Activated CD8-positive, alpha-beta memory T cell treated with anti-CD3 and anti-CD28 coated beads, Interleukin-2, amount 10 ng/mL, durations not matched to agents 7 days and 5 days (primary cell): ENCODE measurements at places on chromosomes 11 and 22. TPM values are rescaled to one million over a fixed set of nuclear protein-coding genes. Genes with fewer than 3 reads are reported as not detected.

The CDC42EP1 gene
- total RNA-seq = 0.47 TPM

The DUSP8 gene
- 1.1 TPM for total RNA-seq

The GAS2 gene
- 2.0 TPM for total RNA-seq

The HSPB2 gene
- not detected for total RNA-seq

The SEZ6L gene
- total RNA-seq = not detected

The ROBO4 gene
- not detected for total RNA-seq

The HBB gene
- not detected for total RNA-seq

The FREY1 gene
- total RNA-seq = 1.5 TPM

The NLRP14 gene
- 0.05 TPM for total RNA-seq

The LRRC74B gene
- not detected for total RNA-seq

The TRIM6 gene
- 1.5 TPM for total RNA-seq

The ALDH3B2 gene
- total RNA-seq = not detected

The CFAP300 gene
- total RNA-seq = not detected

The RAG1 gene
- total RNA-seq = 0.40 TPM

The TRPC6 gene
- total RNA-seq = not detected

The CCDC85B gene
- 82.3 TPM for total RNA-seq

The ART5 gene
- total RNA-seq = not detected

The CABP4 gene
- 0.96 TPM for total RNA-seq

The MRGPRF gene
- total RNA-seq = not detected

The FOLR3 gene
- not detected for total RNA-seq

The MCM5 gene
- 271 TPM for total RNA-seq

The C22orf31 gene
- not detected for total RNA-seq

The LRP4 gene
- total RNA-seq = 0.16 TPM

The OR51I1 gene
- not detected for total RNA-seq

The PIH1D2 gene
- total RNA-seq = not detected

The GPR83 gene
- total RNA-seq = 0.09 TPM

The PARVG gene
- 125 TPM for total RNA-seq

The GDPD4 gene
- total RNA-seq = not detected

The CD82 gene
- total RNA-seq = 90.2 TPM

The MS4A12 gene
- total RNA-seq = not detected

The KRTAP5-8 gene
- not detected for total RNA-seq

The APOL4 gene
- 22.6 TPM for total RNA-seq

The OR51S1 gene
- not detected for total RNA-seq

The SMC1B gene
- total RNA-seq = 0.68 TPM

The PLEKHB1 gene
- total RNA-seq = 3.2 TPM

The MAPK8IP2 gene
- total RNA-seq = 0.19 TPM

The KCNA4 gene
- not detected for total RNA-seq

The GAL gene
- not detected for total RNA-seq

The CCDC116 gene
- 0.76 TPM for total RNA-seq

The TAF1D gene
- total RNA-seq = 201 TPM

The SHANK3 gene
- total RNA-seq = 0.05 TPM

The CYP2D6 gene
- 2.5 TPM for total RNA-seq

The YPEL1 gene
- total RNA-seq = 21.6 TPM

The SESN3 gene
- total RNA-seq = 9.3 TPM

The KLHL35 gene
- total RNA-seq = not detected

The PIK3IP1 gene
- 15.7 TPM for total RNA-seq

The APOC3 gene
- total RNA-seq = not detected

The KRTAP5-2 gene
- not detected for total RNA-seq

The MACROD1 gene
- 12.3 TPM for total RNA-seq

The HORMAD2 gene
- not detected for total RNA-seq

The MMP7 gene
- total RNA-seq = not detected

The MPEG1 gene
- total RNA-seq = not detected

The MUC5AC gene
- not detected for total RNA-seq

The ADAMTS15 gene
- not detected for total RNA-seq

The HEPHL1 gene
- not detected for total RNA-seq

The DDTL gene
- total RNA-seq = not detected
